Forelimb muscle (tissue), 1 donor: ENCODE measurements at places on chromosomes 4 and X. TPM values are rescaled to one million over a fixed set of nuclear protein-coding genes. Genes with fewer than 3 reads are reported as not detected.

DNA sequence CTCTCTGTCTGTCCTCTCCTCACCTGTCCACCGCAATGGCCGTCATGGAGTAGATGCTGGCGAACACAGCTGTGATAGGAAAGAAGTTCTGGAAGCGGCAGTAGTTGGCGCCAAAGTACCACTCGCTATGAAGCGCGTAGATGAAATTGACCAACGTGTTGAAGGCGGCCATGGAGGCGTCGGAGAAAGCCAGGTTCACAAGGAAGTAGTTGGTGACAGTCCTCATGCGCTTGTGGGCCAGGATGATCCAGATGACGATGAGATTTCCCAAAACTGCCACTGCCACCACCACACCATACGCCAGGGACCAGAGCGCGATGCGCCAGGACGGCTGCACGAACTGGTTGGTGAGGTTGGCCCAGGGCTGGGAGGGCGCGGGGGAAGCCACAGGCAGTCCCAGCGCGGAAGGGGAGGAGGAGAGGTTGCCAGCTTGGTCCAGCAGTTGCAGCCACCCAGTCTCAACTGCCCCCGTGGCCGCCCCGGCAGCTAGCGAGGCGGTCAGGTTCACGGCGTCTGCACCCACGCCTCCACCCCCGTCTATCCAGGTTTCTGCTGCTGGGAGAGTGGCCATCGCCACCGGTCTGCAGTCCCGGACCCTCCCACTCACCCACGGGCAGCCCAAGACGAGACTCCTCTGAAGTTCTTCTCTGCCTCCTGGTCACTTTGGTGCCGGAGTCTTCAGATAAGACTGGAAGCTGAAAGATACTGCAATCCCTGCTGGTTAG lies 518 bp downstream of the TACR3 start:
- no peak for DNase-seq

DNA sequence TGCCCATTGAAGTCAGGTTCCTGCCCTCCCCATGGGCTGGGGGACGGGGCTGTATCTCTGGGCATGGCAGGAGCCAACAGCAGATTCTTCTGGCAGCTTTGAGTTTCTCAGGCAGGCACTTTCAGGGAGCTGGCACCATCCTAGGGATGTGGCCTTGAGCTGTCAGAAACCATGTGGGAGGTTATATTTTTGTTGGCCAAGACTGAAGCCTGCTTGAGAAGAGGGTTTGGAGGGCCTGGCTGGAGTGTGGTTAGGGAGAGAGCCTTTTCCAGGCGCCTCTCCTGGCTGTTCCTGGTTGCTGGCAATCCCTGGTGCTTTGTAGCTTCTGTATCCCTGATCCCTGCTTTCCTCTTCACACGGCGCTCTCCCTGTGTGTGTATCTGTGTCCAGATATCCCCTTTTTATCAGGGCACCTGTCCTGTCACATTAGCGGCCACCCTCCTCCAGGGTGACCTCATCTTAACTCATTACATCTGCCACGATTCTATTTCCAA lies 30.6 kb upstream of the SORCS2 start:
- DNase-seq = no peak

DNA sequence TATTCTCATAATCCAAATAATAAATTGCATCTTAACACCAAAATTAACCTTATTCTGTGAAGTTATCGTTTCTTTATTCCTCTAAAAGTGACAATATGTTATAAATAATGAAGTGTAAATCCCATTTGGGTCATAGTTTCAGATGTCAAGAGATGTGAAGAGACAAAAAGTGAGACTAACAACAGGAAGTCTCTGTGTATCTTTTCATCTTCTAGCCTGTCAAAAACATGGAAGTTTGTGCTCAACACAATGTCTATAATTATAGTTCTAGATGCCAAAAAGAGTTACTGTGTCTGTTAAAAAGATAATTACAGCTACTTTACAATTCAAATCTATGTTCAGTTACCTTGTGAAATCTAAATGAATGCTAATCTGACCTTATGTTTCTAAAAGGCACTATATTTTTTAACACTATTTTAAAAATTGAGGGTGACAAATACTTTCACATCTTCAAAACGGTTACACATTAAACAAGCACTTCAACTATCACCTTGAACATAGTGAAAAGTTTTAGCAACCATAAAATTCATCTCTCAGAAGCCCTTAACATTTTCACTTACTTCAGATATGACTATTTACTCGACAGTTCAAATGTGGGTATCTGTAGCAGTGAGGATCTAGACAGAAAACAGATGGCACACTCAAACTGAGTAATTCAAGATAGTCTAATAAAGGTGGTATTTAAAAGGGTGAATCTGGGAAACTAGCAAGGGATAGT lies 509.8 kb downstream of the ARAP2 start:
- DNase-seq = no peak

NWD2 gene
- not detected for polyA plus RNA-seq

- DNase-seq = no peak
These were observed 105.5 kb downstream of the SHROOM3 start for GRCh38 chr4:76540486-76540885.

DNA sequence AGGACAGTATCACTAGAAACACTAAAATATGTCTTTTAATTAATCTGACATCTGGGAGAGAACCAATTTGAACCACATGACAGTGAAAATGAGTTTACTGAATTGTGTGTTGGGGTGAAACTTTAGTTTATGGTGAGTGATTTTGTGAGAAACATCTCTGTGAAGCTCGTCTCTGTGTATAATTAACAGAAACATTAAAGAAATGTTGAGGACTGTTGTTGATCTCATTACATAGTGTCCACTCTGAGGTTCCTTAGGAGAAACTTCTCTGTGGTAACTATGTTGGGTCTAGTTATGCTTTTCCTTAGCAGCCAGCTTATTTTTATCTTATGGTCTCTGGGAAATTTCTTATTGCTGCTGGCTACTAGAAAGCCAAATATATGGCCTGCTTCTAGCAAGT lies 15.8 kb downstream of the FGF2 start:
- DNase-seq = no peak

DNA sequence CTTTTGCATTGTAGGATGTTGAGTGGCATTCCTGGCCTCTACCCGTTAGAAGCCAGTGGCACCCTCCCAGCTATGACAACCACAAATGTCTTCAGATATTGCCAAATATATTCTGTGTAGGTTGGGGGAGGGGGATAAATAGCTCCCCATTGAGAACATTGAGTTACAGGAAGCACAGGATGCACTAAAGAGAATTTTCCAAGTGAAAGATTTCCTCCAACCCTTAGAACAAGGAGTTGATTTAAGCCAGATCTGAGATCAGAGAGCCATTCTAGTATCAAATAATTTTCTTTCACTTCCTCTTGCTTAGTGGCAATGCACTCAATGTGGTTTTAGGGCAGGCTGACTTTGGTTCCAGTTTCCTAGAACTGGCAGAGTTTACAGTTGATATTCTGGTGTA lies 436.6 kb downstream of the C4orf33 start:
- no peak for DNase-seq

GRCh38 chrX:2974961-2975360 lies 31.4 kb upstream of the ARSH start:
- no peak for DNase-seq

GRCh38 chrX:54794028-54794427 lies 4.0 kb downstream of the ITIH6 start:
- DNase-seq = no peak

GRCh38 chrX:14015941-14016340 lies 13.8 kb downstream of the GEMIN8 start:
- no peak for DNase-seq

GRCh38 chr4:25937801-25938200 lies 23.8 kb downstream of the SMIM20 start:
- no peak for DNase-seq

DNA sequence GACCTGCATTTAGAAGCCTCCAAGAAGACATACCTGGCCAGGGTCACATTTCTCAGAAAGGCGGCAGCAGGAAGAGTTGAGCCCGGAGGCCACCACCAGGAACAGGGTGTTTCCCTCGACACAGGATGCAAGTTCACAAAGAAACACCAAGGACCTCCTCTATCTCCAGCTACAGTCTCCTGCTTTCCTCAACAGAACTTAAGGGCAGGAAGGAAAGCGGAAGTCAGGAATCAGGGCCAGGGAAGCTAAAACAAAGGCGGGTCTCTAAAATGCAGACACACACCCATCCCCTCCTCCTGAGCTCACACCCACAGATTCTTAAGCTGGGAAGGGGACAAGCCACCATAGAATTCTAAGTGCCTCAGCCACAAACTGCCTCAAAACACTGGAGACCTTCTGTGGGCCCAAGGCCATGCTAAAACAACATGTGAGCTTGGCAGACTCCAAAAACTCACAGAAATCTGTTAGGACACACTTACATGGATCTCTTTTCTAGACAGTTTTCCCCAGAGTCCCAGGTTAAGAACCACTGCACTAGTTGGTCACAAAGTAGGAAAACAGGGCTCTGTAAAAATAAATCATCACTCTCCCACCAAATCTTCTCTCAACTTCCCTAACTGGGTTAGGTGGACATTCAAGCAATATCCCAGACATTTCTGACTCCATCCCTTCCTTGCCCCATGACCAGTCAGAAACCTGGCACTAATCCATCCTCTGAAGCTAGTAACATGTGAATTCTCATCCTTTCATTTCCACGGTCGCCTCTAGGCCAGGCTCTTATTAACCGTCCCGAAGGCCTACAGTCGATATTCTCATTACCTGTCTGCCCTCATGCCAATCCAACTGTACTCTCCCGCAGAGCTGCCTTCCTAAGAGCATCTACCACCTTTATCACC lies 163.2 kb downstream of the APBB2 start:
- no peak for DNase-seq

GRCh38 chr4:140095694-140096482 lies 58.1 kb downstream of the MAML3 start:
- DNase-seq = no peak

- no peak for DNase-seq
These were observed 556 bp upstream of the SMARCA5 start for GRCh38 chr4:143512978-143513313.

- DNase-seq = no peak
These were observed 57.2 kb downstream of the FNIP2 start for GRCh38 chr4:158826057-158826456.

DNA sequence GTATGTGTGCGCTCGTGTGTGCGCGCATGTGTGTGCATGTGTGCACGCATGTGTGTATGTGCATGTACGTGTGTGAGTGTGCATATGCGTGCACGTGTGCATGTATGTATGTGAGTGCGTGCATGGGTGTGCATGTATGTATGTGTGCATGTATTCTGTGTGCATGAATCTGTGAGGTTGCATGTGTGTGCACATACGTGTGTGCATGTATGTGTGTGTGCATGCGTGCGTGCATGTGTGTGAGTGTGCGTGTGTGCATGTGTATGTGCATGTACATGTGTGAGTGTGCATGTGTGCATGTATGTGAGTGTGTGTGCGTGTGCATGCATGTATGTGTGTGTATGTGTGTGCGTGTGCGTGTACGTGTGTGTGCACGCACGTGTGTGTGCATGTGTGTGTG lies 241.5 kb downstream of the SHOX start:
- no peak for DNase-seq

DNA sequence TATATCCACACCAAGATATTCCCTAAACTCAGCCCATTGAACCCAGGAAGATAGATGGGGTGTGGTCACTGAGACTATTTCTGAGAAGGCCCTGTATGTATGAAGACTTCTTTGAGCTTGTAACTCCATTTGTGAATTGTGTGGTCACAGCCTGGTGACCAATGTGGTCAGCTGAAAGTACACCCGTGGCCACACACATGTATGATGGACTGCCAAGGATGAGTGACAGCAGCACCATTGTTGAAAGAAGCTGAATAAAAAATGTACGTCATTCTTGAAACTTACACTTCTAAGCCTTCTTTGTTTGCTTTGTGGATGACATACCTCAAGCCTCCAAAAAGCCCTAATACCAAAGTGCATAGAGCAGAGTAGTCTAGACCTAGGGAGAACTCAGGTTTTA lies 581.4 kb downstream of the RAB28 start:
- DNase-seq = no peak

GRCh38 chr4:38559374-38559773 lies 104.6 kb upstream of the KLF3 start:
- DNase-seq = no peak

GRCh38 chr4:145945431-145946155 lies 7.0 kb upstream of the ZNF827 start:
- no peak for DNase-seq

GRCh38 chr4:119550857-119551532 lies 77.6 kb downstream of the PDE5A start:
- no peak for DNase-seq

SPANXB1 gene
- not detected for polyA plus RNA-seq

DNA sequence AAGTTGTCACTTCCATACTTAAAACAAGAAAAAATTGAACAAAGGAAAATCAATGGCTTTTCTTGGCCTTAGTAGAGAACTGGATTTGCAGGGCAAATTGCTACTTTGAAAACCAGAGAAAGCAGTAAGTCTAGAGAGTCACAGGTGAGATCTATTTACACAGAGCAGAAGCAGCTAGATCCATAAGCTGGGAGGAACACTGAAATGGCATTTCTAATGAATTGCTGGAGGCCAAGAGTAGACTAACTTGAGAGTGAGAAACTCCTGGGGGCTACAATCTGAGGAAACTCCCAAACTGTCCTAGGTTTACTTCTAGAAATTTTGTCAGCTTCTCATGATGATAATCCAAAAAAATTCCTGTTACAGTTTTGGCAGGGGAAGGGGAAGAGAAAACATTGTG lies 133.3 kb downstream of the SPCS3 start:
- DNase-seq = no peak

- DNase-seq = no peak
These were observed 84.9 kb upstream of the TBL1X start for GRCh38 chrX:9379697-9380551.

PRDM8 gene
- 10.6 TPM for polyA plus RNA-seq

DNA sequence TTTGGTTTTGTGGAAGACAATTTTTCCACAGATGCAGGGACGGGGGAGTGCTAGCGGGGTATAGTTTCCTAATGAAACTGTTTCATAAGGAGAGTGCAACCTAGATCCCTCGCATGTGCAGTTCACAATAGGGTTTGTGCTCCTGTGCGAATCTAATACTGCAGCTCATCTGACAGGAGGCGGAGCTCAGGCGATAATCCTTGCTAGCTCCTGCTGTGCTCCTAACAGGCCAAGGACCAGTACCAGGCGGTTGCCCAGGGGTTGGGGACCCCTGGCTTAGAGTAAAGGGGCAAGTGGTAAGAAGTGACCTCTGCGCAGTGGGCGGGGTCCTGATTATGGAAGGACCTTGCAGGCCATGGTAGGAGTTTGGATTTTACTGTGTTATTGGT lies 3.8 kb downstream of the SCML1 start:
- no peak for DNase-seq

- DNase-seq = no peak
These were observed 815.6 kb upstream of the ADGRL3 start for GRCh38 chr4:60384516-60384915.

ADAMTS3 gene
- polyA plus RNA-seq = 2.0 TPM

DNA sequence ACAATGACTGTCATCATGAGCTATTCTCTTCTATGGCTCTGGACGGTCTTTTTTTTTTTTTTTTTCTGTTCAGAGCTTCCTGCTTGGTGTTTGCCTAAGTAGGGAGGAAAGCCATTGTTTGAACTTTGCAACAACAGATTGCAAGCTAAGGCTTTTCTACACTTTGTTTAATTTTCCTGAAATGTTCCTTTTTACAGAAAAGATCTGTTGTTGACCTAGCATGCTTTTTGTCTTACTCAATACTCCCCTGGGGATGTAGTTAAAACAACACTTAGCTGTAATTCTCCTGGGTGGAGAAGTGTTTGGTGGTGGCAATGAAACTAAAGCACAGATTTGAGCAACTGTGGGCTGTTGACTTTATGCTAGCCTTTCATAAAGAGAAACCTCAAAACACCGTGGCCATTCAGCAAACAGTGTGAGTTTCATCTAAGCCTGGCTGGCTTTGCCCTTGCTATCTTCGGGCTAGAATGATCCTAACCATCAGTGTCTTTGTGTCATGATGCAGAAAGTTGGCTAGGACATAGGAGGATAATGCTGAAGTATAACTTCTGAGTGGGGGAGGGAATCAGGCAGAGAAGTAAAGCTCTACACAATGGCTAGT lies 110.5 kb downstream of the ANXA3 start:
- no peak for DNase-seq
